ENCODE measurements at places on chromosomes 6 and 20.

- DNase-seq = no peak
These were observed 172.3 kb downstream of the TMEM242 start for GRCh38 chr6:157151029-157151428.

DNA sequence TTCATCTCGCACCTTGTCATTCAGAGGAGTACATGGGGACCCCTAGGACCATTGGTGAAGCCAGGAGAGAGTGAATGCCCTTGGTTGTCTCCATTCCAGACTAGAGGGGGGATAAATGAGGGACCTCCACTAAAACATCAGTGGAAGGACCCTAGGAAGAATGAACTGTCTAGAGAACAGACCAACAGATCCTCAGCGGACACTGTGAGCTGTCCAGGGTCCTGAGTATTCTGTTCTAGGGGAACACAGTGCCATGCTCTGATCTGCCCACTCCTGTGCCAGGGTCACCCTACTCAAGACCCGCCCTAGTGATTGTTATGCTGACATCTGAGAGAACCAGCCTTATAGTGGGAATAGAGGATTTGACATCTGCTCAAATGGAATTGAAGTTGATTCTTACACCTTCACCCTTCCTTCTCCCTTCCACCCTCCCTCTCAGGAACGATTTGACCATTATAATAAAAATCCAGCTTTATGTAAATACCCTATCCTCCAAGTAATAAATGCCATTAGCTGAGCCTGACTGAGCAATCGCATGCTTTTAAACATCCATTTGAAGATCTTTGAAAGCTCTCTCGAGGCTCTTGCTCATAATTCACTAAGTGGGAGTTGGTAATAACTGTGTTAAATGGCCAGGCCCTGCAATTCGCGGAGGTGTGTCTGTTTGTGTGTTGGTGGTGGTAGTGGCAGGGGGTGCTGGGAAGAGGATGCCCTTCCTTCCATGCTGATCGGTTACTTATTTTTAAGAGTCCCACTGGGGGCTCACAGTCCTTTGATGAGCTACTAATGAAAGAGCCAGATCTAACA is 43.6 kb upstream of the SLC32A1 start:
- peak; percentile 68 for DNase-seq

DNA sequence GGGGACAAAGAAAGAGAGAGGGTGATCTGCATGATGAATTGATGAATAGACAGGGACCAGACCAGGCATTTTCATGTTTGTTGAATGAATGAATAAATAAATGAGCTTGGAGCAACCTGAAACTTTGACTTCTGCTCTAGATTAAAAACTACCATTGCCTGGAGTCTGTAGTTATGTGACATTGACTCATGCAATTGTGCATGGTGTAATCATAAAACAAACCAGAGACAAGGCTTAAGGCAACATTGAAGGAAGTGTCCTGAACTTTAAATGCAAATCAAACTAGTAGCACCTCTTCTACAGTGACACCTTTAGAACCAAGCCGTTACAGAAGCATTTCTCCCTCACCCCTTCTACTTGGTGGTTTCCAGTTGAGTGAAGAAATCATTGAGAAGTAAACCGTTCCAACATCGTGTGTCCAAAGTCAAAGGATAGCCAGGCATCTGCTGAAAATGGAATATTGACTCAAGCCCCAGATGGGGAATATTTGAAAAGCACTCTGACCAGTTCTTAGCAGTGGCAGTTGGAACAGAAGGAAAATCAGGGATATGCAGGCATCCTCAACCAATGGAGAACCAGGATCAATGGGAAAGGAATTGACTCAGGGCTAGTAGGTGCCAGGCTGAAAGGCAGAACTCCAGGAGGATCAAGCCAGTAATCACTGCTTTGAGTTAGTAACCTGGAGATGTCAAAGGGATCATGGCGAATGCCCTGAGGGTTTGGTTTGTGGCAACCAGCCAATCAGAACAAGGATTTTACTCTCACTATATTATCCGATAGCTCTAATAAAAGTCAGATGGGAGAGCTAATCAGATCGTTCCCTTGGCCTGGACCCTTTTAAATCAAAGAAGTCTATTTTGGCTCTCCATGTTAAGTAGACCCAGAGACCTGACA is 171.2 kb upstream of the TSHZ2 start:
- DNase-seq = no peak

DNA sequence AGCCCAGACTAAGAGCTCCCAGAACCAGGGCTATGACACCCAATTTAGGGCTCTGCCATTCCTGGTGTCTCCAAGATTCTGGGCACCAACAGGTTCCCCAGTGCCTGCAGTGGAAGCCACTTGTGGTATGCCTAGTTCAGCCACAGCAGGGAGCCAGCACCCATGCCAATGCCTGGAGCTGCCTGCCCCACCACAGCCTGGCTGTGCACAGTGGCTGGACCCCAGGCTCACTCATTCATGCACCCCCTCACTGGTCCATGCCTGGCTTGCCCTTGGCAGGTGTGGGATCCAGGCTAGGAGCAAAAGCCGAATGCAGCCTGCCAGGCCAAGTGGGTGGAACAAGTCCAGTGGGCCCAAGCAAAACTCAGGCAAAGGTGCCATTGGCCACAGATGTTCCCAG is 91.9 kb downstream of the MKKS start:
- DNase-seq = no peak

DNA sequence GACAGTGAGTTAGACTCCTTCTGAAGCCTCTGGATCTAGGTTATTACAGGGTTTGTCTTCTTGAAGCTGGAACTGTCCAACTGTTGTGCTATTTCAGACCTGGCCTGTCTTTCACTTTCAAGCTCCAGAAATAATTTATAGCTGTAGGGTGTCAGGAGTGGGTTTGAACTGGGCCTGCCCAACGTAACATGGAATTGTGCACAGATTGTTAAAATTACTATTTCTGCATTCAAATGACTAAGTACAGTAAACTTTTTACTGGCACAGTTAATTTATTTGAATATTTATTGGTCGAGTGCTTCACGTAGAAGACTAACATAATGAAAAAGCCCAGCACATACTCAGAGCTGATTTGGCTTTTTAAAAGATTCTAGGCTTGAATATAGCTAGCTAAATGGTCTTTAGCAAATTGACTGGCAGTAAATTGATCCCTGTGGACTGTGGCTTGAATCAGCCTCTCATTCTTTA is 74.3 kb downstream of the ARID1B start:
- DNase-seq = no peak

- DNase-seq = no peak
These were observed 311.9 kb upstream of the SULF2 start for GRCh38 chr20:48096957-48097890.

DNA sequence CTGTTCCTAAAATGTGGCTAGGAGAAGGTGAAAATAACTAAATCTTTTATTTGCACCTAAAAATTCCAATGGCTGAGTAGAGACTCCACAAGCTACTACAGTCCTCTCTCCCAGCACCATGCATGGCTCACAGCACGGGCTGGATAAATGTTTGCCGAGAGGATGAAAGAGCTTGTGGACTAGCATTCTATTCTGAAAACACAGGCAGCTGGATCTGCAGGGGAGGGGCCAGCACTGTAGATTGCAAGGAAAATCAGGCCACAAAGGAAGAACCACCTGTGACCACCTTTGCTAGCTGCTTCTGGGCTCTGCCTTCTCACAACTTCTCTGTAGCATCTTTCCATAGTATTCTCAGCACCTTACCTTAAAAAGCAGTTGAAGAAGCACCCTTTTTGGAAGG is 46.6 kb downstream of the CLIC5 start:
- DNase-seq = no peak

DNA sequence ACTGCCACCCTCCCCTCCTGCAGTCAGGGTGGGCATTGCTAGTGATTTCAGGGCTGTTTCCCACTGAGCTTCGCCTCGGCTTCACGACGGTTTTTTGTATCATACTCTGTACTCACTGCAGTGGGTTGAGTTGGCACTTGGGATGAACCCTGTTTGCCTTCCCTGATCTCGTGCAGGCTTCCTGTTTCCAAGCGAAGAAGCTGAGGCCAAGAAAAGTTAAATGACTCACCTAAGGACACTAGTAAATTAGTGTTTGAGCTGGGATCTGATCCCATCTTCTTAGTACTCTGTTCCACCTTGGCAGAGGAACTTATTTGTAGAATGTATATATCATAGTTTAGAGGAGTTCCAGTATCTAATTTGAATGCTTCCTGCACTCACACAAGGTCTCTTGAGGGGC is 50.3 kb upstream of the VSTM2L start:
- DNase-seq = no peak

GRCh38 chr20:48294196-48294595 is 508.9 kb upstream of the SULF2 start:
- no peak for DNase-seq

DNA sequence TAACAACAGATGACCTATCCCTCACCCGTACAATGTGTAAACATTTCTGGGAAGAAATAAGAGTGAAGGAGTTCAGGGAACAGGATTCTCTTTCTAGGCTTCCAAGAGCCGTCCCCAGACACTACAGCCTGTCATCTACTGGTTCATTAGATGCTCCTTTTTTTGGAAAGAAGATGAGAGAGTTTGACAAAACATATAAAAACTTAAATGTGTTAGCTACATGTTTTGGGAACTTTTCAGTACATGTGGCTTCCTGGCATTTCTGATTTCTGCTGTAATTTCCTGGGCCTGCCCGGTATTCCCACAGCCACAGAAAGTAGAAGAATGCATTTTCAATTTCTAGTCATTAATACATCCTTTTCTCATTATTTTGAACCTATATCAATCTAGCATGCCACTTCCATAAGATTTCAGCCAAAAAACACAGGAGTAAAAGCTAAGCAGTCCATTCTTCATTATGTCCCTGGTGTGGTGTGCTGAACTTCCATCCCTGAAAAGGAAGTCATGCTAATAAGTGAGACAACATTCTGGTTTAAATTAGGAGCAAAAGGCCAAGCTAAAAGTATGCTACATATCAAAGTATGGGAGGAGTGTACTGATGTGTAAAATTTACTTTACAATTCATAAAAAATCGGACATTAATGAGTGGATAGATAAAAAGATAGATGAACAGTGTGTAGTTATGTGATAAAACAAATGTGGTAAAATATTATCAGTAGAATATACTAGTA is 198.2 kb downstream of the WDR27 start:
- no peak for DNase-seq

DNA sequence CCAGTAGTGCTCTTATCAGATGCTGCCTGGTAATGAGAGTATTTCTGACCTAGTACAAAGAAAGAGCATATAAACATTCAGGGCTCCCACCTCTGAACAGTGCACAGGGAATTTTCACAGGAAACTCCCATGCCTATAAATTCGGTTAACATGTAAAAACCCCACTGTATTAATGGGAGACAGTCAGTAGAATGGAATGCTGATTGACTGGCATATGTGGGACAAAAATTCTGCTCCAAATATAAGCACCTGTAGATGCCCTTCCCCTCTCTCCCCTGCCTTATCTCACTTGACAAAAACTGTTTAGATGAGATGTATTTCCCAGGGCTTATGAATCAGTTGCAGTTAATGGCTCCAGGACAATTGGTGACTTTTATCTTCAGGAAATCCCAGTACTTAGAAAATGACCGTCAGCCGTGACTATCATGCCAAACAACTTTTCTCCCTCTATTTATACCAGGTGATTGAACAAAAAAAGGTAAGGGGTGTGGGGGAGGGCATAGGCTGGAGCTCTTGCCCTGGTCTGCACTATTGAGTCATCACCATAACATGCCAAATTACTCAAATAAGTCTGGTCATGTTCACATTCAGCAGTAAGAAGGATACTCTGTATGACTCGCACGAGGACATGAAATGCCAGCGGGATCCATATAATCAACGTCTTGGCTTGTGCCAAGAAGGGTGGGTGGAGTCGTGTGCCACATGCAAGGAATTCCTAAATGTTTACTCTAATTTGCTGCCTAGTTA is 176.4 kb upstream of the BMP2 start:
- no peak for DNase-seq

- DNase-seq = no peak
These were observed 13.2 kb downstream of the RNF146 start for GRCh38 chr6:127279815-127280214.

DNA sequence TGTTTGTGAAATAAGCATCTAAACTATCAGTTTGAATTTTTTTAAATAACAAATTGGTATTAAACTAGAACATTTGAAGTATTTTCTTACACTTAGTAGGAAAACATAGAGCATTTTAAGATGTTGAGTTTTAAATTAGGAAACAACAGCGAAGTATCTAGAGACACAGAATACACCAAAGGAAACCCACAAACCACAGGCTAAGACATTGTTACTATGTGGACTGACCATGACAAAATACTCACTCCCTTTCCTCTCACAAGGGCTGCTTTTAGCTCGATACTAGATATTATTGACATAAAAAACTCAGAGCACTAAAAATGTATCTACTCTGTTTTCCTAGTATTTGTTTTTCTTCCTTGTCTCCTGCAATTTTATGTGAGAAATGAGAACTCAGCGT is 266.0 kb upstream of the CITED2 start:
- no peak for DNase-seq

GRCh38 chr20:46551522-46552381 is 1.3 kb upstream of the OCSTAMP start:
- no peak for DNase-seq

DNA sequence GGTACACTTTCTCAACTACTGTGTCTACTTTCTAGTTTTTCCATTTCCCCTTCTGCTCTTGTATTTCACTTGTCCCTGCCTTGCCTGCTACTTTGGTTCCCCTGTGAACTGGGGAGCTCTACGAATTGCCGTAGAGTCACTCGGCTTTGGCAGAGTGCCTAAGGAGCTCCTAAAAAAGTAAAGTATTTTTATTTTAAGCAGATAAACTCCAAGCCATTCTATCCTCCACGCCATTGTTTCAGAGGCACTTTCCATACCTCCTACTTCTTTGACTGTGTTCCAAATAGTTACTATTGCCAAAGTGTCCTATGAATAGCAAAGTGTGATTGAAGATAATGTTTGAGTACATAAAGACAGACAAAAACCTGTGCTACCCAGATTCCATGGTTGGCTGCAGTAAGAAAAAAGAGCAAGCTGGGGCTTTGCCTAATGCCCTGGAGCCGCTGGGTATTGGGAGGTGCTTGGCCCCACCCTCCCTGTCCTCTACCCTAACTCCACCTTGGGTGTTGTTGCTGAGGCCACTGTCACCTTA is 5.1 kb upstream of the MBOAT1 start:
- no peak for DNase-seq

DNA sequence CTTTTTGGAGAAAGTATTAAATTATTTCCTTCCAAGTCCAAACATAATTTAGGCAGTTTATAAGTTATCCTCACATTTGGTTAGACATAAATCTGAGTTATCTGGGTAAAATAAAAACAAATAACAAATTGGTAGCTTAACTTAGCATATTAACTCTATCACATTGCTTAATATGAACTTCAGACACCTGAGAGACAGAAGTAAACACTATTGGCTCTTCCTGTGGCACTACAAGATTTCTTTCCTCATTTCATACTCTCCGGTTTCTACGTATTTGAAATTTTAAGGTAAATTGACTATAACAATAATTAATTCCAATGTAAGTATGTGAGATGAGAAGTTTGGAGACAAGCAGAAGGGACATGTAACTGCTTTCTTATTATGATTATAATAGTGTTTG is 106.8 kb downstream of the TRMT11 start:
- no peak for DNase-seq

GRCh38 chr6:33678932-33679490 is 32.5 kb downstream of the UQCC2 start:
- DNase-seq = no peak

DNA sequence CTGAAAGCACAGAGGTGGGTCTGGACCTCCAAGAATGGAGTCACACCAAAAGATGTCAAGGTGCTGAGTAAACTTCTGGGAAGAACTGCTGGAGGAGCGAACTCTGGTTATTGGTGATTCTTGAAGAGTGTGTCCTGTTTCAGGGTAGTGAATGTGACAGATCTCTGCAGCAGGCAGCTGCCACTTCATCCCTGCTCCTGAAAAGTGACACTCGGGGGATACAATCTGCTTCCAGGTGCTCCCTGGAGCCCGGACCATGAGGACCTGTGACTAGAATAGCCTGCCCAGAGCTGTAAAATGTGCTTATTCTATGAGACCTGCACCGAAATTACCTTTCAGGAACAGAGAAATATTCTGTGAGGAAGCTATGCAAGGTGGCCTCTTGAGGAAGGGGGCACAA is 191.1 kb downstream of the FOXC1 start:
- DNase-seq = no peak

Data from activated CD8-positive, alpha-beta T cell treated with anti-CD3 and anti-CD28 coated beads, Interleukin-2, amount 10 ng/mL, durations not matched to agents 7 days and 5 days (primary cell).